Activated CD4-positive, alpha-beta memory T cell treated with anti-CD3 and anti-CD28 coated beads, Interleukin-2, amount 10 ng/mL, durations not matched to agents 7 days and 5 days (primary cell): ENCODE measurements at places on chromosomes 12 and 14. TPM values are rescaled to one million over a fixed set of nuclear protein-coding genes. Genes with fewer than 3 reads are reported as not detected.
A peak's percentile ranks its signal among the peaks of the same experiment; 100 is the strongest.

DNA sequence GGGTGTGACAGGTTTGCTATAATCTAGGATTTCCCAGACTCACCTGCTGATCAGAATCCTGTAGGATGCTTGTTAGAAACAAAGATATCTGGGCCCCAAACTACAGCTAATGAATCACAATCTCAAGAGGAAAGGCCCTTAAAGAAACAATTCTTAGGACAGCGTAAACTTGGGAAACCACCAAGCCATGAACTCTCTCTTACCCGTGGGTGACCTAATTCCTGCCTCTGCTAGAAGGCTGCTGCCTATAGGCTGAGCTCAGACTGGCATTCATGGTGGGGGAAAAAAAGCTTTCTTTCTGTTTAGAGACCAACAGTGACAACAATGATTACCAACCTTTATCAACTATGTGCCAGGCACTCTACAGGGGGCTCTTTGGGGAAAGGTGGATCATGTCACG, 213.9 kb upstream of the FKBP4 start:
- no peak for DNase-seq
- no peaks in the 10 kb centered on the region for H3K4me1 ChIP-seq
- no peak overlapping the region for H3K4me3 ChIP-seq
- no peak overlapping the region for H3K27ac ChIP-seq

GRCh38 chr12:48349471-48349870, 1.2 kb downstream of the ZNF641 start:
- peaks cover 3% of the 10 kb centered on the region for H3K27me3 ChIP-seq
- peak overlapping the region; percentile 85 for H3K4me3 ChIP-seq
- peaks cover 28% of the 10 kb centered on the region for H3K4me1 ChIP-seq
- no peak for DNase-seq

DNA sequence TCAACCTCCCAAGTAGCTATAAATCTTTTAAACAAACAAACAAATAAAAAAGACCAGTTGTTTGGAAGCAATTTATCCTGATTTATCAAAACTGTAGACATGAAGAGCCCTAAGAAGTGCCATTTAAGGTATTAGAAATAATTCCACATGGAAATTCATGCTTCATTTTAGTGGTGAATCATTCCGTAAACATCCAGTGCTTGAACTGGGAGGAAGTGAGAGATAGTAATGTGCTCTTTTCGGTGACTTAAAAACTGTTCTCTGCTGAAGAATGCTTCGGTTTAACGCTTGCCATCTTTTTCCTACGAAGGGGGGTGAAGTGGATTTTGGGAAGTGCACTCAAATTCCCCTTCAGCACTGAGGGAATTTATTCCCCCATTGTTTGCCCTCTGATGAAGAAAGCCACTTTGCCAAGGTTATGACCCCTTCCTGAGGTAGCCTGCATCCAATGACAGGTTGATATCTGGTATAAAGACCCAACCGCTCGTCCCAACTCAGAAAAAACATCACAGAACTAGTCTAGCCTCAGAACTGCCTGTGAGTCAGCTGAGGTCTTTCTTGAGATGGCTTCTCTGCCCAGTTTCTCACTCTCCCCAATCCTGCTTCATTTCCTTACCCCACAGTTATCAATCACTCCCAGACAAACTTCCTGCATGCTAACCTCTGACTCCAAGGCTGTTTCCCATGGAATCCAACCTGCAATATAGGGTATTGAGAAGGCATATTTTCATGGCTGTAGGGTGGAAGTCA, 244.1 kb downstream of the AEBP2 start:
- H3K27ac ChIP-seq, result no peak overlapping the region
- H3K27me3 ChIP-seq, result peaks cover 2% of the 10 kb centered on the region
- H3K4me1 ChIP-seq, result peaks cover 26% of the 10 kb centered on the region

Gene RNASE7
- total RNA-seq, result not detected

DNA sequence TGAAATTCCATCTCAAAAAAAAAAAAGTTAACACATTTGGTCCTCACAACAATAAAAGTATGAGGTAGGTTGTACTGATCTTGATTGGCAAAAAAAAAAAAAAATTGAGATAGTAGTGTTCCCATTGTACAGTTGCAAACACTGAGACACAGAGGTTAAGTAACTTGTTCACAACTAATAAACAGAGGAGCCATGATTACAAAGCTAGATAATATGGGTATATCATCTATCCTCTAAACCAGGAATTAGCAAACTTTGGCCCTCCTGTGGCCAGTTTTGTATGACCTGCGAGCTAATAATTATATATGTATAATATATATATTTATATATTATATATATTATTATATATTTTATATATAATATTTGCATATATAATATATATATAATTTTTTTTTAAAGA, 2.3 kb upstream of the PSME1 start:
- peaks cover 22% of the 10 kb centered on the region for H3K36me3 ChIP-seq
- H3K27me3 ChIP-seq, result no peaks in the 10 kb centered on the region
- no peak overlapping the region for H3K27ac ChIP-seq
- H3K4me3 ChIP-seq, result no peak overlapping the region
- DNase-seq, result no peak
- H3K4me1 ChIP-seq, result peaks cover 40% of the 10 kb centered on the region

- no peaks in the 10 kb centered on the region for H3K36me3 ChIP-seq
- DNase-seq, result no peak
- no peak overlapping the region for H3K27ac ChIP-seq
- H3K27me3 ChIP-seq, result no peaks in the 10 kb centered on the region
- no peak overlapping the region for H3K4me3 ChIP-seq
- H3K4me1 ChIP-seq, result no peaks in the 10 kb centered on the region
Observed at GRCh38 chr12:130483616-130484180, 146.0 kb downstream of the PIWIL1 start.

Gene ITFG2
- total RNA-seq, result 29.5 TPM

DNA sequence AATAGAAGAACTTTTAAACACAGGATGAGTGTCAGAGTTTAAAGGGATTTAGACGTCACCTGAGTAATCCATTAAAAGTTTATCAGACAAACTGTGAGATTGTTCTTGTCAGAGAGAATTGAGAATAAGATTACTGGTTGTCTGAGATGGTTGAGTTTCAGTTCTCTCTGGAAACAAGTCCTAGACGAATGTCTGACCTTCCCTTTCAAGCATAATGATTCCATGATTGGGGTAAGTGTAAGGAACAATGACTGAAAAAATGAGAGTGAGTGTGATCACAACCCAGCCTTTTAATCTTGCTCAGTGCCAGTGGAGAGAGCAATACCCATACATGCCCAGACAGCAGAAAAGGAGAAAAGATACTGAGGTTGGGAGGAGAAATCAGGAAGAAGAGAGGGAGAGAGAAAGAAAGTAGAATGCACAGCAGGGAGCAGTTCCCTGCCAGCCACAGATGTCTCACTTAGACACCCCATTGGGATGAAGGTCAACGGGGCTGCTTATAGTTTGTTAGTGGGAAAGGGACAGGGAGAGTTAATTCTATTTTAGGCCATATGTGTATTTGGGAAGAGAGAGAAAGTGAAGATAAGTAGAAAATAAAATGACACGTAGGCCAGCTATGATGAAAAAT, 4.3 kb downstream of the GRIP1 start:
- H3K36me3 ChIP-seq, result no peaks in the 10 kb centered on the region
- no peak overlapping the region for H3K4me3 ChIP-seq
- no peaks in the 10 kb centered on the region for H3K4me1 ChIP-seq

DNA sequence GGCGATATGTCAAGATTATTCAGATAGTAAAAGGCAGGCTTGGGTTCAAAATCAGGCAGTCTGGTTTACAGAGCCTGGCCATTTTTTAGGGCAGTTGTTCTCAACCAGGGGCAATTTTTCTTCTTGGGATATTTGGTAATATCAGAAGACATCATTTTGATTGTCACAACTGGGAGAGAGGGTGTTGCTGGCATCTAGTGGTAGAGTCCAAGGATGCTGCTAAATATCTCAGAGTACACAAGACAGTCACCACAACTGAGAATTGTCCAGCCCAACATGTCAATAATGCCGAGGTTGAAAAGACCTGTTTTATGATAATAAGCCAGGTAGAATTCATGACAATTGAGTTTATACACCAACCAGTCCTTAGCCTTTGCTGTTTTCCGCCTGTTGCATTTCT, 733.9 kb downstream of the NRXN3 start:
- H3K4me1 ChIP-seq, result no peaks in the 10 kb centered on the region
- no peaks in the 10 kb centered on the region for H3K36me3 ChIP-seq
- DNase-seq, result no peak
- no peak overlapping the region for H3K27ac ChIP-seq
- no peak overlapping the region for H3K4me3 ChIP-seq
- no peaks in the 10 kb centered on the region for H3K27me3 ChIP-seq

- no peak for DNase-seq
- H3K4me3 ChIP-seq, result no peak overlapping the region
- H3K27me3 ChIP-seq, result no peaks in the 10 kb centered on the region
- H3K4me1 ChIP-seq, result peaks cover 41% of the 10 kb centered on the region
- H3K36me3 ChIP-seq, result no peaks in the 10 kb centered on the region
Observed at GRCh38 chr14:106490442-106490841, 964.1 kb downstream of the TMEM121 start.

DNA sequence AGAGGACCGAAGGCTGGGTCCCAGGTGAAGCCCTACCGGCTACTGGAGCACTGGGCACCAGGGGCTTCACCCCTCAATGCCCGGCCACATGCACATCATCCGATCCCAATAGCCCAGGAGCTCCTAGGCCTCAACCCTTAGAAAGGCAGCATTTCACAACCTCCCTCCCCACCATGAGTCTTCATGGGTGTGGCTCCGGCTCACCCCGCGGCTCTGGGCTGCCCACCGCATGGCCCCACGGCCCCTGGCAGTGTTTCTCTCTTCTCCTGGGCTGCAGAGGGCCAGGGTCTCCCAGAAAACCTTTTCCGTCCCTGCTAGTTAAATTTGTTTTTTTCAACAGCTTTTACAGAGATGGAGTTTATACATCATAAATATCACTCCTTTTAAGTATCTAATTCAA, 28.6 kb upstream of the DLK1 start:
- no peak overlapping the region for H3K4me3 ChIP-seq
- DNase-seq, result no peak
- no peaks in the 10 kb centered on the region for H3K4me1 ChIP-seq
